Naive thymus-derived CD8-positive, alpha-beta T cell (primary cell): ENCODE measurements at places on chromosomes 12 and 14. TPM values are rescaled to one million over a fixed set of nuclear protein-coding genes. Genes with fewer than 3 reads are reported as not detected.

The IL26 gene
- not detected for total RNA-seq

The SYNDIG1L gene
- 0.13 TPM for total RNA-seq

The CCDC196 gene
- not detected for total RNA-seq

The SIX4 gene
- total RNA-seq, result not detected

The LYZ gene
- 7.2 TPM for total RNA-seq

The AQP5 gene
- total RNA-seq, result not detected

GRCh38 chr12:94172031-94172430 lies 23.7 kb downstream of the PLXNC1 start:
- H3K27me3 ChIP-seq, result no peaks in the 10 kb centered on the region
- H3K4me3 ChIP-seq, result no peak overlapping the region
- no peak overlapping the region for H3K27ac ChIP-seq
- peaks cover 2% of the 10 kb centered on the region for H3K36me3 ChIP-seq

DNA sequence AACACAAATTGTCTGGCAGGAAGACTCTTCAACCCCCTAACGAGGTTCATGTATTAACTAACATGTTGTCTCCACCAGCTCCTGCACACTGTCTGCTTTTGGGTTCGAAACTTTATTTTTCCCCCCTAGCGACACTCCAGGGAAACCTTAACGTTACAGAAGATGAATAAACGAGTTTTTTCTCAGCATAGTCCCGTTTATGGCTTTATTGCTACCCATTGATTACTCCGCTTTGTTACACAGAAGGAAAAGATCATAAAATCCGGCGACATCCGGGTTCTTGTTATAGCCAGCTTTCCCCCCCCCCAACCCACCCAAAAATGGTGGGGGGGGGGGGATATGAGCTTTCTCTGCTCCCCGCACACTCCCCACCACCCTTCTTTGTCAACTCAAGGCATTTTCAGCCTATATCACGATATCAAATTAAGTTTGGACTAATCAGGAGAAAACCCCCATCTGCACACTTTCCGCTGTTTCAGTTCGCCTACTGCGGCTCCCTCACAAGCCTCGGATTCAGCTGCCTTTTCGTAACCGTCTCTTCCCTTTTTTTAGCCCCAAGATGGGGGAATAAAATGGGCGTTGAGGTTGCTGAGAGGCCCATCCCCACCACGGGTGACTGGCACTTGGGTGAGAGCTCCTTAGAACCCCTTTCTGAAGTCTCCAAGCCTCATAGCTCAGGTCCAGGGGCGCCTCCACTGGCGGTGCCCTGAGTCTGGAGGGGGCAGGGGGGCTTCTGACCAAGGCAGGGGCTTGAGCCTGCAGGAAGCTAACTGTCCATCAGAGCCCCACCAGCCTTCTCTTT lies 1.4 kb upstream of the HOXC6 start:
- H3K27ac ChIP-seq, result no peak overlapping the region
- no peak for DNase-seq

GRCh38 chr12:49346659-49347310 lies at the start of gene DNAJC22:
Gene DNAJC22 (plus strand): TSS chr12:49346888. CDS start chr12:49348873, 1,985 bp downstream.
- H3K4me1 ChIP-seq, result peaks cover 47% of the 10 kb centered on the region
- peaks cover 19% of the 10 kb centered on the region for H3K27me3 ChIP-seq
- H3K36me3 ChIP-seq, result no peaks in the 10 kb centered on the region
- no peak within 1 kb of the TSS for H3K27ac ChIP-seq
- no peak for DNase-seq

DNA sequence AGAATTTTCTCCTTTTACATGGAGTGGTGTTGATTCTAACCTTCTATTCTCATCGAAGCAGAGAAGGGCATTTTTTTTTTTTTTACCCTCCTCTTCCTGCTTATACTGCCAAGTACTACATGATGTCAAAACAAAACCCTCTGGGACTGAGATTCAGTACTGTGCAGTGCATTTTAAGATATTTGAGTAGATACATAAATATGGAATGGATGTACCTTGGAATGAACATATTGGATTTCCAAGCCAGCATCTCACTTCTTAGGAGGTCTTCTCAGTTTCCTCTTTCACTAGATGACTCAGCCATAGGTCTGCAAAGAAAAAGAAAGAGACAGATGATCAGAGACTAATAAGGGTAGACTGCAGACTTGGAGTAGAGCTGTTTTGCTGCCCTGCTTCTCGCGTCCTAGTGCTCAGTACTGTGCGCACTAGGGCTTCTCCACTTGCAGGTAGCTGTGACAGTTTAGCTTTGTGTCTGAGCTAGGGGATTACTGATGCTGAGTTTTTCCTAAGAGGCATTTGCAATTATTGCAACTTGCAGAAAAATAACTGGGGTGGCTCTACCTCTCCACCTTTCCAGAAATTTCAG lies 20.4 kb downstream of the TPH2 start:
- H3K4me1 ChIP-seq, result no peaks in the 10 kb centered on the region
- no peak for DNase-seq
- no peaks in the 10 kb centered on the region for H3K36me3 ChIP-seq
- no peak overlapping the region for H3K27ac ChIP-seq
- no peak overlapping the region for H3K4me3 ChIP-seq

GRCh38 chr12:92218394-92219077 lies 72.9 kb upstream of the BTG1 start:
- no peaks in the 10 kb centered on the region for H3K27me3 ChIP-seq
- no peaks in the 10 kb centered on the region for H3K36me3 ChIP-seq
- no peak overlapping the region for H3K4me3 ChIP-seq
- peaks cover 34% of the 10 kb centered on the region for H3K4me1 ChIP-seq

GRCh38 chr14:39435241-39435640 lies 3.0 kb upstream of the FBXO33 start:
- H3K27me3 ChIP-seq, result no peaks in the 10 kb centered on the region
- DNase-seq, result no peak
- peaks cover 21% of the 10 kb centered on the region for H3K4me1 ChIP-seq
- H3K27ac ChIP-seq, result no peak overlapping the region
- H3K4me3 ChIP-seq, result no peak overlapping the region

GRCh38 chr12:109963743-109964429 lies 32.3 kb downstream of the GIT2 start:
- no peak overlapping the region for H3K4me3 ChIP-seq
- no peak overlapping the region for H3K27ac ChIP-seq
- H3K4me1 ChIP-seq, result peaks cover 2% of the 10 kb centered on the region

DNA sequence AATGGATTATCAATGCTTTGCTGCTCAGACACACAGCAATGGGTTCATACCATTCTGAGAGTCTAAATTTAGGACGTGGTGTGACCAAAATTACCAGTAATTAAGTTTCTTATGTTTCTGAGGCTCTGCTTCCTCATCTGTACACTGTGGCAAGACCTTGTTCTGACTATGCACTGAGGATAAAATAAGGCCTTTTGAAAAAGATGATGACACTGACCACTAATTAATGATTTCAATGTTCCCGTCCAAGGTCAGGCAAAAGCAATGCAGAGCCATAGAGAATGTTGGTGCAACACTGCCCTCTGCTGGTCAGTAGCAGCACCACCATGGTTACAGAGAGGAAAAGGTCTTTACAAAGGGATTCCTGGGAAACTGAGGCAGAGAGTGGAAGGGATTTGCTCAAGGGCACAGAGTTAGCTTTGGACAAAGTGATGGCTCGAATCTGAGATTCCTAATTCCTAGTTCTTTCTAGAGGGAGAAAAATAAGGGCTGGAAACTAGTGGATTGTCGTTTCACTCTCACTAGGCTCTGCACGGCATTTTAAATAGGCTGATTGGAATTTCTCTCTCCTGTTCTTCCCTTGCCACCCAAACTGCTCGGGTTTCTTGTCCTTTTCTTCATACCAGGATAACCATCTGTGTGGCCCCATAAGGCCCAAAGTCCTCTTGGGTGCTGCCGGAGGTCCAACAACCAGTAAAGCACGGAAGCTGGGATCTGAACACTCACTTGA lies 22.3 kb upstream of the P2RX7 start:
- peaks cover 3% of the 10 kb centered on the region for H3K4me1 ChIP-seq
- no peaks in the 10 kb centered on the region for H3K27me3 ChIP-seq
- H3K27ac ChIP-seq, result peak overlapping the region; percentile 46
- peak; percentile 53 for DNase-seq
- H3K36me3 ChIP-seq, result no peaks in the 10 kb centered on the region

GRCh38 chr12:93704122-93704521 lies 26.9 kb downstream of the CRADD start:
- DNase-seq, result no peak
- H3K27ac ChIP-seq, result no peak overlapping the region
- H3K4me3 ChIP-seq, result no peak overlapping the region
- peaks cover 24% of the 10 kb centered on the region for H3K36me3 ChIP-seq
- H3K27me3 ChIP-seq, result no peaks in the 10 kb centered on the region

- H3K36me3 ChIP-seq, result peaks cover 50% of the 10 kb centered on the region
- H3K27me3 ChIP-seq, result no peaks in the 10 kb centered on the region
- H3K4me1 ChIP-seq, result peaks cover 33% of the 10 kb centered on the region
- no peak overlapping the region for H3K4me3 ChIP-seq
- no peak for DNase-seq
- no peak overlapping the region for H3K27ac ChIP-seq
These were observed 10.0 kb upstream of the AMHR2 start for GRCh38 chr12:53413485-53414204.

- no peak overlapping the region for H3K27ac ChIP-seq
- H3K27me3 ChIP-seq, result peaks cover 7% of the 10 kb centered on the region
- DNase-seq, result no peak
- no peak overlapping the region for H3K4me3 ChIP-seq
- no peaks in the 10 kb centered on the region for H3K36me3 ChIP-seq
- H3K4me1 ChIP-seq, result no peaks in the 10 kb centered on the region
These were observed 133.0 kb upstream of the PRMT8 start for GRCh38 chr12:3357950-3358525.

- H3K27me3 ChIP-seq, result peaks cover 5% of the 10 kb centered on the region
- DNase-seq, result no peak
- H3K27ac ChIP-seq, result no peak overlapping the region
- no peaks in the 10 kb centered on the region for H3K36me3 ChIP-seq
These were observed 48.7 kb downstream of the CCDC60 start for GRCh38 chr12:119383206-119383605.

- DNase-seq, result no peak
- no peaks in the 10 kb centered on the region for H3K36me3 ChIP-seq
- no peaks in the 10 kb centered on the region for H3K27me3 ChIP-seq
- H3K4me3 ChIP-seq, result no peak overlapping the region
- H3K27ac ChIP-seq, result no peak overlapping the region
- H3K4me1 ChIP-seq, result no peaks in the 10 kb centered on the region
These were observed 527.2 kb downstream of the FLRT2 start for GRCh38 chr14:86057018-86057667.

DNA sequence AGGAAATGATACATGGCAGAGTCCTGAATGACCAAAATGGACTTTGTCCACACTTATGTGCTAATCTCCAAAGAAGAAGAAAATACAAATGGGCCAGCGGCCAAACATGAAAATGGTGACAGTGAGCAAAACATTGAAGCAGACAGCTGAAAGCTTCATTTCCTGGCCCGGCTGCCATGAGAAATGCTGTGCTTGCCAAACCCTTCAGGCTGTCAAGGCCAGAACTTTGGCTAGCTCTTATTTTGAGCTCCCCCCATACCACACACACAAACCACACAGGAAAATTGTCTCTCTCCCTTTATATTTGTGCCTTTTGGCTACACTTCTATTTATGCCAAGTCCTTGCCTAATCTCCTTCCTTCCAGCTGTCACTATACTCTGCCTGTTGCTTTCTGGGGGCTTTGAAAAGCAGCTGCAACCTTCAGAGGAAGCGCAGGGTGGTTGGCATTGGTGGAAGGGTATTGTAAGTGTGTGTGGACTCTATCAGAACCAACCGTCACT lies 323.8 kb downstream of the RAD51B start:
- H3K36me3 ChIP-seq, result peaks cover 13% of the 10 kb centered on the region
- peak overlapping the region; percentile 26 for H3K27ac ChIP-seq
- peak; percentile 15 for DNase-seq

DNA sequence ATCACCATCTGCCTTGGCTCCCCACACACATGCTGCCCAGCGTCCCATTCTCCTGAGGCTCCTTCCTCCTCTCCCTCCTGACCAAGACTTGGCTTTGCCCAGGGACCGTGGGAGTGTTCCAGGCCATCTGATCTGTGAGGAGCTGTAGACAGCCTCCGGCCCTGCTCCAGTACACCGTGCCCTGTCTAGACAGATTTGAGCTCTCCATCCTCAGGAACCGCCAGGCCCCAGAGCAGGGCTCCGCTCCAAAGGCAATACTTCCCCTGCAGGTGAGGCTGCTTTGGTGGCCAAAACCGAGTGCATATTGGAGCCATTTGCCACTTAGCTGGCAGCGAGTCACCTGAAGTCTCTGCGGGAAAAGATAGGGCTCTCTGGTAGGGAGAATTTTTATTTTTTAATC lies 147.4 kb downstream of the ANO2 start:
- no peak overlapping the region for H3K27ac ChIP-seq
- H3K36me3 ChIP-seq, result no peaks in the 10 kb centered on the region
- H3K4me1 ChIP-seq, result no peaks in the 10 kb centered on the region
- no peak for DNase-seq
- no peaks in the 10 kb centered on the region for H3K27me3 ChIP-seq
- no peak overlapping the region for H3K4me3 ChIP-seq

GRCh38 chr12:48789858-48790326 lies 1.0 kb upstream of the ADCY6 start:
- peak overlapping the region; percentile 66 for H3K4me3 ChIP-seq
- H3K36me3 ChIP-seq, result peaks cover 4% of the 10 kb centered on the region
- H3K27me3 ChIP-seq, result peaks cover 55% of the 10 kb centered on the region
- H3K4me1 ChIP-seq, result peaks cover 22% of the 10 kb centered on the region
- no peak overlapping the region for H3K27ac ChIP-seq

DNA sequence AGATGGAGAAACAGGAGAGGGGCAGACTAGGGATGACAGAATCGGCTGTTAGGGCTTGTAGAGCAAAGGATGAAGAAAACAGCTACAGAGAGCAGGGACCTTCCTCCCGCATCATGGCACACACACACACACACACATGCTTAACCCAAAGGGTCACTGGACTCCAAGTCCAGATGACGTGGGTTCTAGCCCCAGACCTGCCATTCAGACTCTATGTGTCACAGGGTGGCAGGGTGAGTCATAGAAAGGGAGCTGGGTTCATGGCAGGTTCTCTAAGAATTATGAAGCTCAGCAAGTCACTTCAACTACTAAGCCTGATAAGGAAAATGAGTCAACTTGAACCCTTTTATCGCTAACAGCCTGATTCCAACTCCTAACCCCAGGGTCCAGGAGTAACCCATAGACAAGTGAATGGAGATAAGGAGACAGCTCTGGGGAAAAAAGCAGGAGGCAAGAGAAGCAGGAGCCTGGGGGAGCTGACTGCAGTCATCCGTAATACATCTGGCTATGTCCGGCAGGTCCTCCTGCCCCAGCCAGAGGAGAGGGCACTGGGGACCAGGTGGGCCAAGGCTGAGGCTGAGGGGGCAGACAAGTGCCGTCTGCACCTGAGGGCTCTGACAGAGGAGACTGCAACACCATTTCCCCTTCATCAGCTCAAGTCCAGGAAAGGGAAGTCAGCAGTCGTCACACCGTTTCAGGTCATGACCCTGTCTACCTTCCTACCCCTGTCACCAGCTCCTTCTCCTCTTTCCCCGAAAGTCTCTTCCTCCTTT lies 3.6 kb upstream of the TNFRSF1A start:
- no peak for DNase-seq
- peak overlapping the region; percentile 77 for H3K27ac ChIP-seq
- peaks cover 36% of the 10 kb centered on the region for H3K4me1 ChIP-seq
- no peaks in the 10 kb centered on the region for H3K27me3 ChIP-seq

- H3K27ac ChIP-seq, result no peak overlapping the region
- DNase-seq, result no peak
- H3K4me1 ChIP-seq, result no peaks in the 10 kb centered on the region
- no peak overlapping the region for H3K4me3 ChIP-seq
These were observed 25.6 kb upstream of the CABP1 start for GRCh38 chr12:120614848-120615247.
